ENCODE measurements at places on chromosomes 3 and 15.

- no peak for DNase-seq
Measured at GRCh38 chr15:31486906-31487695, 160.5 kb downstream of the KLF13 start.

DNA sequence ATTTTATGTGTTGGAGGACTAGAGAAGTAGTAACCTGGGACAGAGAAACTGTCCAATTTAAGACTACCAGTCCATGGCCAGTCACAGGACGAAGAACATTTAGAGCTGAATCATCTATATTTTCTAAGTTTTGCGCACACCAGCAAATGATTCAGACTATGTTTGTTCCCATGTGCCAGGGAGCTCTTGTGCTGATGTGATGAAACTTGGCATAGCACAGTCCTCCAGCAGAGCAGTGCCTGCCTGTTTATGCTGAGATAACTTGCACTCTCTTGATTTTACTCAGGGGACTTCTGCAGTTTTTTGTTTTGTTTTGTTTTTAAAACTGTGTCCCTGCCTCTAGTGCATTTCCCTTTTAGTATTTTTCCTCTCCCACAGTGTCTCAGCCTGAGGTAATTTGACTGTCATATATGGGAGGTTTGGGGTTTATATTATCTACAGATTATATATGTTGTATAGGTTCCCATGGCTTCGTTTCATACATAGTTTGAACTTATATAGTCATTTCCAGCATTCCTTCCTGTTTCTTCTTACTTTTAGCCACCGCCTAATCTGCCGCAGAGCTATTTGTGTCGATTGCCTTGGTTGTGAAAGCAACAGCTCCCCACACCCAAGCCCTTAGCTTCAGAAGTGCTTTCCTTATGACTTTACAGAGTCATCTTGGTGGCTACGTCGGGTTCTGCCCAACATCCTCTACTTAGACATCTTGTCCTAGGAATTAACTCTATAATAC lies 45.5 kb downstream of the PPM1L start:
- no peak for DNase-seq

DNA sequence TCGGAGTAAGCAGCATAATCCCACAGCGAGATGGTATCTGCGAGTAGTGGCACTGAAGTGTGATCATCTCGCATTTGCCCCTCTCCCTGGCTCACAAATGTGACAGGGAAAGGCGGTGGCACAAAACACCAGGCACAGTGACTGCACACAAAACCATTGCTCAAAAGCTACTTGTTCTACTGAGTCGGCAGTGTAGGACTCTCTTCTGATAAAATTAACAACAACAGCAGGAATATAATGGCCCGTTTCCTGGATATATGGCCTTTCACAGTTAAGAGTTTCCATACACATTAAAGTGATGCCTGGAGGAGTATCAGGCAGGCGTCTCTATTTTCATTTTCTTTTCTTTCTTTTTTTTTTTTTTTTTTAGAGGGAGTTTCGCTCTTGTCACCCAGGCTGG lies 69.0 kb downstream of the MYO1E start:
- no peak for DNase-seq

GRCh38 chr15:66400351-66400774 lies 13.7 kb downstream of the MAP2K1 start:
- DNase-seq = no peak

- DNase-seq = peak; percentile 87
Measured at GRCh38 chr3:48656061-48656840, 6.4 kb downstream of the CELSR3 start.

DNA sequence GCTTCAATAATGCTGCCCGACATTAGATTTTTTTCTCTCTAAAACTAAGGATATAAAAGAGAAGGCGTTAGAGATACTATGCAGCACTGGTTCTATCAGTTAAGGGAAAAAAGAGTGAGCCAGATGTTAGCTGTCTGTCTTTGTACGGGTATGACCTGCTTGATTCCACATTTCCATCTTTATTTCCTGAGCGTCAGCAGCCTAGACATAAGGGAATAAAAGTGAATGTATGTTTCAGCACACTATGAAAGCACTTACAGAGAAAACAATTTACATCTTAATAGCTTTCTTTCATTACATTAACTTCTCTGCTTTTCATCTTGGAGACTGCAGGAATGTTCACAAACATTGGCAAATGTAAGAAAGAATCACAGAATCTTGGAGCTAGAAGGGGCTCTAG lies 319.3 kb downstream of the CTNNB1 start:
- DNase-seq = no peak

- DNase-seq = peak; percentile 13
Measured at GRCh38 chr15:64767203-64767602, 8.2 kb downstream of the RBPMS2 start.

GRCh38 chr15:39127151-39127790 lies 453.6 kb upstream of the THBS1 start:
- no peak for DNase-seq

GRCh38 chr3:46368569-46368968 lies 2.2 kb upstream of the CCR5 start:
- peak; percentile 74 for DNase-seq

DNA sequence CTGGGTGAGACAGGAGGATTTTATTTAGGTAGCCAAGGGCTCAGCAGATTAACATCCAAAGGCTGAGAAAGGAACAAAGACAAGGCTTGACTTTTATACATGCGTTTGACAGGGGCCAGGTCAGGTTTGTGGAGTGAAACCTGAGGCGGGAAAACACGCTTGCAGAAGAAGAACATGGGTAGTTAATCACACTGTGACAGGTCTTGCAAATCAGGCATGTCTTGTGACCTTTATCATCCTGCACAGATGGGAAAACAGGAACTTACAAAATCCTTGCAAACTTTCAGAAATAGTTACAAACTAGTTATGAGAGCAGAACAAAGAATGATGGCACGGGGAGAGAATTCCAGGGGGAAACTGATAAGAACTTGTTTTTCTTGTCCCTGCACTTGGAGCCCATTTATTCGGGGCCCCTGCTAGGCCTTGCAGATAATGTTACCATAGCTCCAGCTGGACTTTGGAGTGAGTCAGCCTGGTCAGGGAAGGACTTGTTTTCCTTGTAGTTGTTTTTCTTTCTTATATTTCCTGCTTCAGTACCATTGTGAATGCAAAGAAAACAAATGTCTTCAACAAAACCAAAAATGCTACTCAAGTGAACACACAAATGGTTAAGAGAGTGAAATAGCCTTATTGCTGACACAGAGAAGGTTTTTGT lies 965.9 kb upstream of the ROBO1 start:
- DNase-seq = no peak

- DNase-seq = no peak
Measured at GRCh38 chr15:34606545-34606944, 23.1 kb upstream of the GOLGA8B start.

GRCh38 chr3:128903501-128903900 lies 24.1 kb downstream of the ACAD9 start:
- no peak for DNase-seq

- no peak for DNase-seq
Measured at GRCh38 chr3:43025423-43025822, 46.3 kb downstream of the GASK1A start.

DNA sequence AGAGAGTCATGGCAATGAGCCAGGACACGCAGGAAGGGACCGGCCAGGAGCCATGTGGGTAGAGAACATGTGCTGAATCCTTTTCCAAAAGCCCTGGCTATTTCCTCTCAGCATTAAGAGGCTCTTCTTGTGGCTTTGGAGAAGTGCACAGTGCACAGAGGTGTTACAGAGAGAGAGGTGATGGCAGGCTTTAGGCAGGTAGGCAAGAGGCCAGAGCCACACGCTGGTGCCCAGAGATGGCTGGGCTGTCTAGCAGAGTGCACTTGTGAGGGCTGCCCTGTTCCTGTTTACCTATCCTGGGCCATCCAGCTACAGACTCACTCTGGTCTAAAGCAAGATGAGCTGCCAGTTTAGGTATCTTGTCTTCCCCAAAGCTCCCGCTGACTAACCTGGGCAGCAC lies 402.6 kb downstream of the OCA2 start:
- DNase-seq = no peak

- DNase-seq = no peak
Measured at GRCh38 chr3:16227566-16227965, 37.2 kb downstream of the DPH3 start.

DNA sequence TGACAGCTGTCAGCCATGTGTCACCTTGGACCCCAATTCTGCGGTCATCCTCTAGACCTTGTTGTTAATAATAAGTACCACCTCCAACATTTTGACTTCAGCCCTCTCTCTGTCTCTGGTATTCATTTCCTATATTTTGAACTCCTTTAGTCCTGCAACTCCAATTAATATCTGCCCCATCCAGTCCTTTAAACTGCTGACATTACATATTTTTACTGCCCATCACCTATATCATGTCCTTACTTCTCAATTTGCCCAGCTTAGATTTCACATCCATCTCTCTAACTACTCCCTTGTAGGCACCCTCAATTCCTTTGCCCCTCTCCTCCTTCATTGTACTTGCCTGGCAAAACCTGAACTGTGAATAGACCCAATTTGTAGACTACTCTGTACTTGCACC lies 73.5 kb downstream of the SCN10A start:
- DNase-seq = no peak

DNA sequence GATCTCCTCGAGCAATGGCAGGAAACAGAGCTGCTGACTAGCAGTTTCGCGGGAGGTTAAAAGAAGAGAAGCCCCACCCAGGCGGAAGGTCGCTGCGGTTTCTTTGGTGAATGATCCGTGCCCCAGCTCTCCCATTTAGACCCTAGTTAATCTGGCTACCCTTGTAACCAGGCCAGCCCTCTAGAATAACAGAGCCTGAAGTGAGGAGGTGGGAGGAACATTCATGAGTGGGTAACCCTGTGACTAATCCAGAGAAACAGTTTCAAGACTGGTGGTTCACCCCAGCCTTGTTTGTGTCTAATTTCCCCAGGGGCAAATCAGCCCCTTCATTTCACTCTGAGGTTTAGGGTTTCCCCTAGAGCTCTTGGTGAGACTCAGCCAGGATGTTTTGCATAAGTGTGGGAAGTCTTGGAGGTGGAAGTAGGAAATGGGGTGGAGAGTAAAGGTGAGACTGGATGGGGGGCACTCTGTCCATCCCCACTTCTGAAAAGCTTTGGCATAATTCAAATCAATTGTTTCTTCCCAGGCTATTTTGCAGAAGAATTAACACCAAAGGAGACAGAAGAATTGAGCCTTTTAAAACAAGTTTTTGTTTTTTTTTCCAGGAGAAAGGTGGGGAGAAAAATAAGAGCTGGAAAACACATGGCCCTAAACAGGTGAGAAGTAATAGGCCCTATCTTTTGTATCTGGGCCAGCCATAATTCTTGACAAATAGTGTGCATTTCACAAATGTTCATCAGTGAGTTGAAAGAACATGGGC lies 303.1 kb downstream of the RPLP1 start:
- peak; percentile 89 for DNase-seq

GRCh38 chr15:60411774-60412425 lies 14.1 kb upstream of the ANXA2 start:
- DNase-seq = no peak

DNA sequence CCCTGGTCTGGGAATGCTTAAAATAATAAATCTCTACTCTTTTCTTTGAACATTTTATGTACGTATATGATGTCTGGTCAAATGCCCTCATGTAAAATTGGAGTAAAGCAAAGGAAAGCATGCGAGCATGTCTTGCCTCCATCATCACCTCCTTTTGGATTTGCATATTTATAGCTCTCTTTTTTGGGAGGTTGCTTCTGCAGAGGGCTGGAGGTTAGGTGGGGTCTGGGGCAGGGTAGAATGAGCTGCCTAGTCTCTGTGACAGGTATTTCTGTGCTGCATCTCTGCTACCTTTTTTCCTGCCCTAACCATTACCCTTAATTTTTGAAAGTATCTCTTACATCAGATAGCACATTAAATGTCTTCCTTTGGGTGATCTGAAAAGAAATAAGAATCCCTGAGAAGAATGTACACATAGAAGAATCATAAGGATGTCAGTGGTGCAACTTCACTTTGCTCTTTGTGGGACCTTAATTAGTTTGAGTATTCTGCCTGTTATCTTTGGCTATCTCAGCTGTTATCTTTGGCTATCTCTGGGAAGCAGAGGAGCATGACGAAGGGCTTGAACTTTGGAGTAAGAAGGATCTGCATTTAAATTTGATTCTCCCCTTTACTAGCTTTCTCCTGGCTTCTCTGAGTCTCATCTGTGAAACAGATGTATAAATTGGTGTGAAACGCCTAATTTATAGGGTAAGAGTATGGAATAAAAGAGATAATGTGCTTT lies 40.2 kb downstream of the PPM1L start:
- DNase-seq = no peak

GRCh38 chr3:3753416-3753815 lies 45.8 kb upstream of the LRRN1 start:
- no peak for DNase-seq

DNA sequence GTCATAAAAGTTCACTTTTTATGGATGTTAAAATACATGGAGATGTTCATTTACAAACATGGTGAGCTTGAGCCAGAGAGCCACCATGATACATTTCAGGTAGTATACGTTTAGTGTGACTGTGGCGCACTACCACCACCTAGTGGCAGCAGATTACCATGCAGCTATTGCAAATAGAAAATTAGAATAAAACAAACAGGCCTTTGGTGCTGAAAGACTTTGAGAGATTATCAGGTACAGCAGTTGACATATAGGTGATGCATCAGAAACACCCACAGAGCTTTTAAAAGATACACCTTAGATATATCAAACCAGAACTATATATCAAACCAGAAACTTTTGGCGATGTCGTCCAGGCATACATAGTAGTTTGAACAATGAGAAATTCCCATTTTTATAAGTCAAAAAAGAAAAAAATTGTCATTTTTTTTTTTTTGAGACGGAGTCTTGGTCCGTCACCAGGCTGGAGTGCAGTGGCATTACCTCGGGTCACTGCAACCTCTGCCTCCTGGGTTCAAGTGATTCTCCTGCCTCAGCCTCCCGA lies 42.0 kb upstream of the ICE2 start:
- peak; percentile 88 for DNase-seq

DNA sequence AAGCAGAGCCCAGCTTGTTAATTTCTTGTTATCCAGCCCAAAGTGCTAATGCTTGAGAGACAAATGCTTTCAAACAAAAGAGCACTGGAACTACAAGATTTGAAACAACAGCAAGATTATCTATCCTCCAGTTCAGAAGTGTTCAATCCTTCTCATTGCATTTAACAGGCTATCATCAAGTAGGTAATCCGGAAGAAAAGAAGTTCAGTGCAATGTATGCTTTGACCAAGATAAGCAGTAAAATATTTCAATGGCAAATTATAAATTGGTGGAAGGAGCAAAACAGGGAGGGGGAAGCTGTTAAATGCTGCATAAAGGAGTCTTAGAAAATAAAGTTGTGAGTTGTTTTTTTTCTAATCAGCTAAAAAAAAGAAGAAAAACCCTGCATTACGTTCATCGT lies 8.8 kb downstream of the LRIG1 start:
- DNase-seq = no peak

DNA sequence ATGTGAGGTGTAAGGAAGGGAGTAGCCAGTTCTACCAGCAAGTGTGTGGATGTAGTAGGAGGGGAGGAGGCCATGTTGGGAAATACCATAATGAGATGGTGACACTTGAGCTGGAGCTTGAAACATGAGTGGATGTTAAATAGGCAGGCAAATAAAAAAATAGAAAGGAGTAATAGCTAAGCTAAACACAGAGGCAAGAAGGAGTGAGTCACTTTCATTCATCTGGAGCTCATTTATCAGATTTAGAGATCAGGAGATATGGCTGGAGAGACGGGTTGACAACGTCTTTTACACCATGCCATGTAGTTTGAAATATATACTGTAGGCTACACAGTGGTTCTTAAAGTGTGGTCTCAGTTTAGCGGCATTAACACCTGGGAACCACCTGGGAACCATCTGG lies 390.5 kb downstream of the DIPK2A start:
- no peak for DNase-seq

GRCh38 chr3:184603151-184604030 lies 41.8 kb downstream of the EPHB3 start:
- no peak for DNase-seq

GRCh38 chr3:62436785-62437184 lies 63.4 kb upstream of the FEZF2 start:
- no peak for DNase-seq

GRCh38 chr15:69537901-69538300 lies 85.3 kb downstream of the RPLP1 start:
- no peak for DNase-seq
